AG08396 (cell line): ENCODE measurements at places on chromosomes 7 and 10.

- no peak for DNase-seq
Observed at GRCh38 chr10:76968483-76968882, 669.1 kb downstream of the KCNMA1 start.

DNA sequence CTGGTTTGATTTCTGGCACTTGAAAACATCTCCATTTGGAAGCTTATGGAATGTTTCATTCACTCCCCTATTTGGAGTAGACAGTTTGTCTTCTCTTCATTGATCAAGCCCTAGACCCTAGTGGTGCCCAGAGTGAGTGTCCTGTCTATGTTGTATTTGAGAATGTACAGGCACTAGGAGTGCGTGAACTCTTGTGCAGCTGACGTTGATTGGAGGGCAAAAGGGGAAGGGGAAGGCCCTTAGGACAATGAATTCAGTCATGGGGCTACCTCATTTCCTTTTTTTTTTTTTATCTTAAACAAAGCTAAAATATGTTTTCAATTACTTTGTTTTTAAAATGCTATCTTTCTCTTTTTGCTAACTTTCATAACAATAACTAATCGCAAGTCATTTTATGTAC, 66.5 kb downstream of the ADD3 start:
- DNase-seq, result no peak

GRCh38 chr7:37476881-37477450, 28.3 kb upstream of the ELMO1 start:
- no peak for DNase-seq

GRCh38 chr10:115118346-115118745, 25.2 kb downstream of the ATRNL1 start:
- DNase-seq, result no peak

- no peak for DNase-seq
Observed at GRCh38 chr7:95865716-95866371, 93.5 kb downstream of the DYNC1I1 start.

DNA sequence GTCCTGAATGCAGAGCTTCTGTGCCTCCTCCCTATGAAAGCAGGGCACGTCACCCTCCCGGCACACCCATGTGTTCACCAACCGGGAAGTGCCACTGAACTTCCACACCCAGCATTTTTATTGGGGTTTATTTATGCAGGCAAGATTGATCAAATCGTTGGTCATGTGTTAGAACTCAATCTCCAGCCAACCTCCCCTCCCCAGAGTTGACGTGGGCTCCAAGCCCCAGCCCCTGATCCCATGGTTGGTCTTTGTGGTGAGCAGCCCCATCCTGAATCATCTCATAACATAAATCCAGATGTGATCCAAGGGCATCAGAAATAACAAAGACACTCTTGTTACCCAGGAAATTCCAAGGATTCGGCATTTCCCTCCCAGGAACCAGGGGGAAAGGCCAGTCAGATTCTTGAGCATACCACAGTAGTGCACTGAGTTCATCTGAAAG, 151.2 kb downstream of the TPST1 start:
- no peak for DNase-seq

- DNase-seq, result no peak
Observed at GRCh38 chr7:105512926-105513526, 9.0 kb downstream of the PUS7 start.

GRCh38 chr7:114821030-114821900, 100.6 kb upstream of the MDFIC start:
- DNase-seq, result peak; percentile 3

DNA sequence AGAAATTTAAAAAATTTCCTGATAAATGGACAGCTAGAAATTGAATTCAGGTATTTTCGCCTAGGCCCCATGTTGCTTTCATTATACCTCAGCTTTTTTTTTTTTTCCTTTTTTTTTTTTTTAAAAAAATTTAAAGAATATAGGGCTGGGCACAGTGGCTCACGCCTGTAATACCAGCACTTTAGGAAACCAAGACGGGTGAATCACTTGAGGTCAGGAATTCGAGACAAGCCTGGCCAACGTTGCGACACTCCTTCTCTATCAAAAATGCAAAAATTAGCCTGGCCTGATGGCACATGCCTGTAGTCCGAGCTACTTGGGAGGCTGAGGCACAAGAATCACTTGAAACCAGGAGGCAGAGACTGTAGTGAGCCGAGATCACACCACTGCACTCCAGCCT, 334.0 kb downstream of the SORCS1 start:
- no peak for DNase-seq

GRCh38 chr7:91083855-91084644, 180.2 kb upstream of the FZD1 start:
- no peak for DNase-seq

DNA sequence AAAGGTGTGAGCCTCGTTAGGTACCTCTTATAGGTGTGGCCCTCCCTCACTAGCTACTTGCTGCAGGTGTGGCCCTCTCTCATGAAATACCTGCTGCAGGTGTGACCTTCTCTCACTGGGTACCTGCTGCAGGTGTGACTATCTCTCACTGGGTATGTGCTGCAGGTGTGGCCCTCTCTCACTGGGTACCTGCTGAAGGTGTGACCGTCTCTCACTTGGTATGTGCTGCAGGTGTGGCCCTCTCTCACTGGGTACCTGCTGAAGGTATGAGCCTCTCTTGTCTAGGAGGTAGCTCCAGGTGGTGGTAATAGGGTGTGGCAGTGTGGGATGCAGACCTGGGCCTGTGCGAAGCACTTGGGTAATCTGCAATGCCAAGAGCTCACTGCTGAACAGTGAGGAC, 170.7 kb upstream of the PLPP4 start:
- DNase-seq, result no peak

GRCh38 chr7:95454438-95455045, 19.7 kb upstream of the PON2 start:
- DNase-seq, result no peak

- no peak for DNase-seq
Observed at GRCh38 chr7:151551820-151552219, 32.1 kb upstream of the RHEB start.

DNA sequence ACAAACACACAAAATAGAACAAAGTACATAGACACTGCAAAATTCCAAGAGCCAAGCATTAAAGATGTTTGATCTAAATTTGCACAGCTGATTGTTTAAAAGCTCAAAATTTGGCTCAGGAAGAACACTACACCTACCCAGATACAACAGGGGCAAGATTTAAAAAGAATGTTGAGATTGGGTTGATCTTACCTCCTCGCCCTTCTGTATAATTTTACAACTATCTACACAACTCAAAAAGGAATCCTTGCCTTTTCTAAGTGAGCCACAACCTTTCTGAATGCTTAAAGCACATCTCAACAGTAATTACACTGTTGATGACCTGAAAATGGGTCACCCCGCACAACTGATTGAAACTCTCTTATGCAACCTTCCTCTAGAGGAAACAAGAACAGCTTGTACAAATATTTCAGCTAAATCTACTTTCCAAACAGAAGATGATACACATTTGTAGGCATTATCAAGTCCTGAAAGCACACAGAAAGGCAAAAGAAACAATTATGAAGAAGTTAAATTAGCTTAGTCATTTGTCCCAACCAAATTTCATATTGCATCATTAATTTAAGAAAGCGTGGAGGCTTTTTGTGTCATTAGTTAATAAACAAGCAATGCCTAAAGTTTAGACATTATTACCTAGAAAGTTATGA, 75.5 kb downstream of the UBE2H start:
- no peak for DNase-seq

DNA sequence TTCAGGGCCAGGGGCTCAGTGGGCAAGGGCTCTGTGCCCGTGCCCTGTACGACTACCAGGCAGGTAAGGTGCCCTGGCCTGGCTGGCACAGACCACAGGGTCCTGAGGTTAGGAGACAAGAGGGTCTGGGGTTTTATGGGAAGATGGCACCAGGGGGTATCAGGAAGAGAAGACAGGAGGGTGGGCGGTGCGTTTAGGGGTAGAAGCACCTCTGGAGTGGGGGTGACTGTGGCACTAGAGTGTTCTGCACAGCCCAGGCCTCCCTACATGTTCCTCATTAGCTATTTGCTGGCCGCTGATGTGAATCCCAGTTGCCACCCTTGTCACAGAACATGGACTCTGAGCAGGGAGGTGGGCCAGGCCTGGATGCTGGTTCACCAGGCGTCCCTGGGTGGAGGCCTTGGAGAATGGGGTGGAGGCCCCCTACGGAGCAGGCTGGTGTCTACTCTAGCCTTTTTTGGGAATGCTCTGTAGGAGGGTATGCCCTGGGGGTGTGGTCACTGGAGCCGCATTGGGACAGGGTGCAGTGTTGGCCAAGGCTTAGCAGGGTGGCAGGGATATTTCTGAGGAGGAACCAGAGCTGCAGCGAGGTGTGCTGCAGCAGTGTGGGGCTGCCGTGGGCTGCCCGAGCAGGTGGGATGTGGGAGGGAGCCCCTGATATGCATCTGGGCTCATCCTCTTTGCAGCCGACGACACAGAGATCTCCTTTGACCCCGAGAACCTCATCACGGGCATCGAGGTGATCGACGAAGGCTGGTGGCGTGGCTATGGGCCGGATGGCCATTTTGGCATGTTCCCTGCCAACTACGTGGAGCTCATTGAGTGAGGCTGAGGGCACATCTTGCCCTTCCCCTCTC, 5.0 kb downstream of the PGAM2 start:
- no peak for DNase-seq

DNA sequence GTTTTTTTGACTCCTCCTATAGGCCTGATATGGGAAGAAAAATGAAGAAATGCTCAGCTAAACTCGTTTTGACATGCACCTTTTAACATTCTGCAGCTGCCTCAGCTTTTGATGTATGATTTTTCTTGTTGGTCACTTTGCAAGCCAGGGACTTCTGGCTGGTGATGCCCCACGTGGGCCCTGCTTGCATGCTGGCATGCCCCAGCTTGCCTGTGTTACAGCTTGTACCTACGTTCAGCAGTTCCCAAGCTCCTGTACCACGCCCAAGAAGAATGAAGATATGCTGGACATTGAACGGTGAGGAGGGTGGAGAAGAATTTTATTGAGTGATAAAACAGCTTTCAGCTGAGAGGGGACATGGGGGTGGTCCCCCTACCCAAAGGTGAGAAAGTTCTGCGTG, 245.6 kb upstream of the FZD8 start:
- no peak for DNase-seq

DNA sequence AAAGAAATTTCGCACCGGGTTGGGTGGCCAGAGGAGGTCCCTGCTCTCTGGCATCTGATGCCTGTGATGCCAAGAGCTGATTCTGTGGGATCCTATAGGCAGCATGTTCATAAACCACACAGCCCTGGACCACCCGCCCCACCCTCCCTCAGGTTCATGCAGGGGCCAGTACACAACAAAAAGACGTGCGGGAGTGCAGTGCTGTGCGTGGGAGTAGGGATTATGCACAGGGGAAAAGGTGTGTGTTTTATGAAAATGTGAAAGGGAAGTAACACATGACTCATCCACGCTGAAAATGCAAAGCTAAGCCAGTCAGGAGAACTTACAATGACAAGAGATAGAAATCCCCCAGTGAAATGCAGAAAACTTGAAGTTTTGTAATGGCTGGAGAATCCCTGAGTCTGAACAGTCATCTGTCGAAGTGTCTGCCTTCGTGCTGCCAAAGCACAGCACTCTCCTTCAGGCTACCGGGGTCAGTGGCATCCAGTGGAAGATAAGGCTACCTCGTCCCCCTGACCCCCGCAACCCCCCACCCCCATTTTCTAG, 1.1 kb downstream of the KIAA1217 start:
- peak; percentile 28 for DNase-seq

GRCh38 chr7:18590744-18591340, 95.3 kb downstream of the HDAC9 start:
- DNase-seq, result peak; percentile 34

DNA sequence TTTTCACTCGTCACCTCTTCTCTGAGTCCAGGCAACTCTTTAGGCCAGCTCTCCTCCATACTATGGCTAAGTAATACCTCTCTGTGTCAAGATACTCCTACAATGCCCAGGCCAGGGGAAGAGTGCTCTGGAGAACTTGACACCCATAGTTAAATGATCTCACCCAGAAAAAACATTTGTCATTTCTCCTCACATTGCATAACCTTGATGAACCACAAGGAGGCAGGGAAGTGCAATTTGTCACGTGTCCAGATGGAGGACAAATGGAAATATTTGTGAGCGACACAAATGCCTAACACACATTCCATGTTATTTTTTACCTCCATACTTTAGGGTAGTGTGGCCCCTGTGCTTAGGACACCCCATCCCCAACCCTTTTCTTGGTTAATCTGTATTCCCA, 78.3 kb downstream of the HTR7 start:
- DNase-seq, result no peak

- no peak for DNase-seq
Observed at GRCh38 chr10:85602306-85602705, 764.3 kb downstream of the GRID1 start.

- no peak for DNase-seq
Observed at GRCh38 chr7:20307119-20307518, 23.6 kb upstream of the ITGB8 start.

DNA sequence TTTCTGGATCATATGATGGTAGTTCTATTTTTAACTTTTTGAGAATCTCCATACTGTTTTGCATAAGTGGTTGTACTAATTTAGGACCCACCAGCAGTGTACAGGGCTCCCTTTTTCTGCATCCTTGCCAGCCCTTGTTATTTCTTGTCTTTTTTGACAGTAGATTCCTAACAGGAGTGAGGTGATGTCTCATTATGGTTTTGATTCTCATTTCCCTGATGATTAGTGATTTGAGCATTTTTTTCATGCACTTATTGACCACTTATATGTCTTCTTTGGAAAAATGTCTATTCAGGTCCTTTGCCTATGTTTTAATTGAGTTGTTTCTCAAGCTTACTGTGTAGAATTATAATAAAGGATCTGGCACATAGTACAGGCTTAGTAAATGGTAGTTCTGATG, 238.8 kb upstream of the BMPER start:
- no peak for DNase-seq

DNA sequence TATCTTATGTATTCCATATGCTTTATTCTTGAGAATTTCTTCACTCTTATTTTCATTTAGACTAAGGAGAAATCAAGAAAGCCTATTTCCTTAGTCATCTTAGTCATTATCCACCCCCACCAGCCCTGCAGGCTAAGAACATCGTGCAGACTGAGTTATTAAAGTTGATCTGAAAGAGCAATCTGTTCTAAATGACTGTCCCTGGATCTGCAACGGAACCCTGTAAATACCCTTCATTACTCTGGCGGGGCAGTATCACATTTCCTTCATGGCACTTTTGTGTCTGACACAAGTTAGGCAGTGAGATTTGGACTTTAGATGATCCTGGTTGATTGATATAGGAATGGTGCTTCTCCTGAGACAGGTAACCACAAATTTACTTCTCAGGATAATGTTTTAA, 3.5 kb upstream of the MYPN start:
- no peak for DNase-seq

DNA sequence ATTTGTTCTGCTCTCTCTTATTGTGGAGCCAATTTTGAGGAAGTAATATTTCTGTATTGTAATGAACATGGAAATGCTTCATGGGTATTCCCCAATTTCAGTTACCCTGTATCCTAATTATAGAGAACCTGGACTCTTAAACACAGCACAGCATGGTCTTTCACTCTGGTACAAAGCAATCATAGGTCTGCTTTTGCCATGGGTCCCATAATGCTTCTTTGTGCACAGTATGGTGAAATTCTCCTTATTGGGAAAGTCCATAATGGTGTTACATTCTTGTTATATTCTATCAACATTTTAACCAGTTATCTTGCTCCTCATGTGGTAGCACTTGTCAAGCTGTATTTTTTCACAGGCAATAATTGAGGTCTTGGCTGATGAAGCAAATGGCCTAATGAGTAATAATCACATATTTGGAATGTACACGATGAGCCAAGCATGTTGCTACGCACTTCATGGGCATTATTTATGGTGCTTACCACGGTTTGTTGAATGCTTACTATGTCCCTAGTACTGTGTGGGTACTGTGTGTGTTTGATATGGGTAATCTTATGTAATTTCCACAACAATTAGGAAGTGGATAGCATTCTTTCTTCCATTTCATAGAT, 42.9 kb downstream of the PRKG1 start:
- no peak for DNase-seq
